ENCODE measurements at places on chromosomes 2 and 18.

DNA sequence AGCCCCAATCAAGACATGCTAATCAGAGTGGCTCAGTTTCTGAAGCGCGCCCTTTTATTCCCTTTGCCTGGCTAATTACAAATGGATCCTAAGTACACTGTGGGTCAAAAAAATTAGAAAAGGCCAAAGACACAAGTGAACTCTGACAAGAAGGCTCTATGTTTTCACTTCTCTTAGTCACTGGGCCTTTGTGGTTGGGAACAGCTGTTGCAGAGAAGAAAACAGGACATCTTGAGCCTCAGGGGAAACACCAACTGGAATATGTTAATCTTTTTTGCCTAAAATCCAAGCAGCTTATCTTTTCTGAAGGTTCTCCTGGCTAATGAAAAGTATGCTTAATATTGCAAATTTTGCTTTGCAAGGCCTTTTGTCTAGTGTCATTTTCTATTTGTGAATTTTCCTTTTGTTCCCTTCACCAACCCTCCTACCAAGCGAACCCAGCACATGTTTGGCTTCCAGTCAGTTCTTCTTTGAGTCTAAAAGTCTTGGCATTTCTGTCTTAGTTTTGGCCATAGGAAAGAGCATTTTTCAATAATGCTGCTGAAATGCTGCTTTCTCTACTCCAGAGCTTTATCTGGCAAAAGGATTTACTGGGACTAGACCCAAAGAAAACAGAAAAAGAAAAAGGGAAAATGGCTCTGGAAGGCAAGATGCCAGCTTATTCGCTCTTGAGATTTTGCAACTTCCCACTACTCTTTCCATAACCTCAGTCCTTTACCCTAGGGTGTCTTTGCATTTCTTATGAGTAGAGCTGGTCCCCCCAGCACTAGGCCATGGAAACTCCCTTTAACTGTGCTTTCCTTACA is 440.2 kb upstream of the ST6GAL2 start:
- DNase-seq = no peak

DNA sequence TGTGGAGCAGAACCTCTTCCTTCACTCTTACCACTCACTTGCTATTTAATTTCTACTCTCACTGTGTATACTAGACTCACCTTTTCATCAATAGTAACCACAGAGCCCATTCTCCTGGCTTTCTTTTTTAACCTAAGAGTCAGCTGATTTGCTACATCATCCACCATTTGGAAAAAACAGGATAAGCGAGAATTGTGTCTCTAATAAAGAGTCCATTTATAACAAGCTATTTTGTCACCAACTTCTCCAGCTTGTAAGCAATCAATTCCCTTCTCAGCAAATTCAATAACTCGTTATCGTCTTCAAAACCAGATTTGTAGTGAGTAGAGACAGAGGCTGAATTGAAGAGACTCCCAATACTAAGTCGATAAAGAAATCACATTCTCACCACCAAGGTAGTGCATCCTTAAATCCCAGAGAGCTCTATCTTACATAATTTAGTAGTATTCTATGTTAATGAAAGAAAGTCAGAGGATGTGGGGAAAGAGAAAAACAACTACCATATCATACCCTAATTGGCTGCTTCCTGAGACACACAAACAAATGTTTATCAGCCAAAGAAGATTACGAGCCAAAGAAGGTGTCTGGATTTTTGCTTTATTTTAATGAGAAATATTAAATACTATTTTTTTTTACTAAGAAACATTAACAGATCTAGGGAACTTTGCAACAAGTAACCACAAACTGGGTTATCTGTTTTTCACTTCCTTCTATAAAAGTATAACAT is 52.5 kb upstream of the SPTBN1 start:
- DNase-seq = no peak

DNA sequence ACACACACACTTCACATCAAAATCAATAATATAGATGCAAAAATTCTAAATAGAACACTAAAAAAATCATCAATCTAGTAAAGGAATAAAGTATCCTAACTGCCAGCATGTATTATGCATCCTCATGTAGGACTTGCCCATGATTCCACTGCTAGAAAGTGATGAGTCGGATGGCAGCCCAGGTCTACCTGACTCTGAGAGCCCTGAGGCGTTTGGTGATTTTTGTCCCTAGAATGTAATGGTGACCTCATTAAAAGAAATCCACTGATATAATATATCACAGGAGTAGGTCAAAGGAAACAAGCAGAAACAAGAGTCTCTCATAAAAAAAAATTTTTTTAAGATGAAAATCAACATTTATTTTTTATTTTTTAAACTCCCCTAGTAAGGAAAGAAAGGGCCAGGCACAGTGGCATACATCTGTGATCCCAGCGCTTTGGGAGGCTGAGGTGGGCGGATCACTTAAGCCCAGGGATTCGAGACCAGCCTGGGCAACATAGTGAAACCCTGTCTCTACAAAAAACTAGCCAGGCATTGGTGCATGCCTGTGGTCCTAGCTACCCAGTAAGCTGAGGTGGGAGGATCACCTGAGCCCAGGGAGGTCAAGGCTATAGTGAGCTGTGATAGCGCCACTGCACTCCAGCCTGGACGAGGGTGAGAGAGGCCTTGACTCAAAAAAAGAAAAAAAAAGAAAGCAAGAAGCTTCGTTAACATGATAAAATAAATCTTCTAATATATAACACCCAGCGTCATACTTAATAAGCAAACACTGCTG is 24.4 kb upstream of the ACTG2 start:
- no peak for DNase-seq

DNA sequence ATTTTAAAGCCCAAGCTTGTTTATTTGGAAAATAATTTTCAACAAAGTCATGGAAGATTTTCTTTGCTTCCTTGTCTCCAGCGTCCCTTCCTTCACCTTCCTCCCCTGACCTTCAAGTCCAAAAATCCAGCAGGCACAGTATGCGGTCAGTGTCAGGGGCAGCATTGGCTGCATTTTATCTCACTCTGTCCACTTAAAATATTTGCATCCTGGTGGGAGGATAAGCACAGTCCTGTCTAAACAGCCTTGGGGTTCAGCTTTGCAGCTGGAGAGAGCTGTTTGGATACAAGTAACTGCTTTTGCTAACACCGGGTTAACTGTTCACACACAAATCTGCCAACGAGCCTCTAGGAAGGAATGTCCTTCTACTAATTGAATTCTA is 318.1 kb downstream of the PDE11A start:
- DNase-seq = no peak

DNA sequence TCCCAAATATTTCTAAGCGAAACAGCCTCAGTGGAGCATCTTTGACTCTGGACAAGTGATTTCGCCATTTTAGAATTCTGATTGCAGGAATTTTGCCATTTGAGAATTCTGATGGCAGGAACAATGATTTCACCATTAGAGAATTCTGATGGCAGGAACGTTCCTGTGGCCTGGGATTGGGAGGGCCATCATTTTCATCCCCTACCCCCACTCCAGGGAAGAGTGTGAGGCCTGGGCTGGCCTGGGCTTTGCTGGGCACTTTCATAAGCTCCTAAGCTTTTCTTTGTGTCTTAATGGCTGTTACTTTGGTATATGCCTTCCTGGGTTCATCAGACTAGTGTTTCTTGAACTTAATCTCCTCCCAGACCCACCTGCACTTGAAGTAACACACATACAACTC is 129.3 kb upstream of the EPAS1 start:
- DNase-seq = no peak

DNA sequence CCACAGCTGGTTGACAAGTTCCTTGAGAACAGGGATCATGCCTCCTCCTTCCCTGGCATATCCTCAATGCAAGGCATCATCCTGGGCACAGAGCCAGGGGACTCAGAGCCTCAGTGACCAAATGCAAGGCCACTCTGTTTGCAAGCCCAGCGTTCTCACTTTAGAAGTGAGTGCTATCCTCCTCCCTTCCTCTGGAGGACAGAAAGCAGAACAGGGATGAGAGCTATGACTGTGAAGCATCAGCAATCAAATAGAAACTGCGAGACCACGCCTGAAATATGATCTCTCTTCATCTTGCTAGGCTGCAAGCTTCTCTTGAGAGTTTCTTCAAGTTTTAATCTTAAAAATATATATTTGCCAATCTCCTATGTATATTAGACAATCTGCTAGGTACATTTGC is 119.8 kb downstream of the LRATD1 start:
- no peak for DNase-seq

GRCh38 chr2:215556979-215557378 is 121.1 kb upstream of the FN1 start:
- DNase-seq = no peak

GRCh38 chr18:46754188-46754587 is 2.7 kb downstream of the ST8SIA5 start:
- DNase-seq = no peak

DNA sequence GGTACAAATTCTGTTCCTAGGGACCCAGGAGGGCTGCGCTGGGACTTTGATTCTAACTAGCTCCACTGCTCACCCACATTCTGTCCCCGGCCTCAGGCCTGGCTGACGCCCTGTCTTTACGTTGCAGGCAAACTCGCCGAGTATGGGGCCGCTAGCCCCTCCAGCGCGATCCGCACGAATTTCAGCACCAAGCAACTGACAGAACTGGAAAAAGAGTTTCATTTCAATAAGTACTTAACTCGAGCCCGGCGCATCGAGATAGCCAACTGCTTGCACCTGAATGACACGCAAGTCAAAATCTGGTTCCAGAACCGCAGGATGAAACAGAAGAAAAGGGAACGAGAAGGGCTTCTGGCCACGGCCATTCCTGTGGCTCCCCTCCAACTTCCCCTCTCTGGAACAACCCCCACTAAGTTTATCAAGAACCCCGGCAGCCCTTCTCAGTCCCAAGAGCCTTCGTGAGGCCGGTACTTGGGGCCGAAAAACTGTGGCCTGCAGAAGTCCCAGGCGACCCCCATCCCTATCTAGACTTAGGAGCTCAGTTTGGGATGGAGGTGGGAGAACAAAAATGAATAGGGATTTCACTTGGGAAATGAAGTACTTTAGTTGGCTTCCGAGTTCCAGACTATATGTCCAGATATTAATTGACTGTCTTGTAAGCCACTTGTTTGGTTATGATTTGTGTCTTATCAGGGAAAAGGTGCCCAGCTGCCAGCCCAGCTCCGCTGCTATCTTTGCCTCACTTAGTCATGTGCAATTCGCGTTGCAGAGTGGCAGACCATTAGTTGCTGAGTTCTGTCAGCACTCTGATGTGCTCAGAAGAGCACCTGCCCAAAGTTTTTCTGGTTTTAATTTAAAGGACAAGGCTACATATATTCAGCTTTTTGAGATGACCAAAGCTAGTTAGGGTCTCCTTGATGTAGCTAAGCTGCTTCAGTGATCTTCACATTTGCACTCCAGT is 1.5 kb downstream of the HOXD1 start:
- DNase-seq = no peak

DNA sequence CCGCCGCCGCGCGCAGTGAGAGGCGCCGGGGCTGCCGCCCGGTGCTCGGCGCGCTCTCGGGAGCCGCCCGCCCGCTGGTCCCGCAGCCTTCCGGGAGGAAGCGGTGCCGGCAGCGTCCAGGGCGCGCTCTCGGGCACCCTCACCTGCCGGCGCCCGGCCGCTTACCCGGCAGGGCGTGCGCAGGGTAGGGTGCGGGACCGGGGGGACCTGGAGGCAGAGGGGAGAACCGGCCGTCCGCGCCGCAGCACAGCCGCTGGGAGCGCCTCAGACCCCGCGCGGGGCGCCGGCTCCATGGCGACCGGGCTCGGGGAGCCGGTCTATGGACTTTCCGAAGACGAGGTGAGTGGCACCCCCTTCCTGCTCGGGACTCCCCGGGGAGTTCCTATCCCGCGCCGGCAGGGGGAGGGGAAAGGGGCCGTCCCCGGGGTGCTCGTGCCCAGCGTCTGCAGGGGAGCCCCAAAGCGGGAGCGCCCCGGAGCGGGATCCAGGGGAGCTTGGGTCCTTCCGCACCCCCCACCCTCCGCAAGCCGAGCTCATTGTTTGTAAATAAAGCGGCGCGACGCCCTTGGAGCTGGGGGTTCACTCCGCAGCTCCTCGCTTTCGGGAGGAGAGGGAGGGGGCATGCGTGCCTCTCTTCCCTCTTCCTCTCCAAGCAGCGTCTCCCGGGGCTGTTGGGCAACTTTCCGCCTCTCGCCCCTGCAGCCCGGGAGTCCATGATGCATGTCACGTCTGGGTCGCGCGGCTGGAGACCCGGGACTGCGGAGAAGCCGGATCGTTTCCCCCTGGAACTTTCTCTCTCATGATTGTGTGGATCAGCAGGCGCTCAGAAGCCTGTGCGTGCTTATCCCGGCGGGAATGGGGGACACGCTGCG is 580 bp downstream of the NEDD4L start:
- DNase-seq = peak; percentile 31

GRCh38 chr18:62578980-62579511 is 56.2 kb downstream of the ZCCHC2 start:
- no peak for DNase-seq
